Daoy (cell line): ENCODE measurements at places on chromosomes 6 and 20.

DNA sequence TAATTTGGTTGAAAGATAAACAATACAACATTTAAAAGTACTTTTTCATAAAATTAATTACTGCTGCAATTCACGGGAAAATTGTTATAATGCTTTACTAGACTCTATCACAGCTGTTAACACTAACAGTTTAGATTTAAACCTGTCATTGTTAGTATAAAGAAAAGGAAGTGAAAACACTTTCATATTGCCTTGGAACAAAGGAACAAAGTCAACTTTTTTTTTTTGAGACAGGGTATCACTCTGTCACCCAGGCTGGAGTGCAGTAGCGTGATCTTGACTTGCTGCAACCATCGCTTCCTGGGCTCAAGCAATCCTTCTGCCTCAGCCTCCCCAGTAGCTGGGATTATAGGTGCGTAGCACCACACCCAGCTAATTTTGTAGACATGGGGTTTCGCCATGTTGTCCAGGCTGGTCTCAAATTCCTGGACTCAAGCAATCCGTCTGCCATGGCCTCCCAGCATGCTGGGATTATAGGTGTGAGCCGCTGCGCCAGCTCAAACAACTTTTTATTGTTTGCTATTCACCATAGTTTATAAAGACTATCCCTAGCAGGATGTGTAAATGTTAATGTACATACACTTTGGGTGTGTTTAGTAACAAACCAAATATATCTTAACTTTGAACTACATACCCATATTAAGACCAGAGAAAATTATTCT lies 22.1 kb downstream of the SLC35A1 start:
- DNase-seq = no peak

DNA sequence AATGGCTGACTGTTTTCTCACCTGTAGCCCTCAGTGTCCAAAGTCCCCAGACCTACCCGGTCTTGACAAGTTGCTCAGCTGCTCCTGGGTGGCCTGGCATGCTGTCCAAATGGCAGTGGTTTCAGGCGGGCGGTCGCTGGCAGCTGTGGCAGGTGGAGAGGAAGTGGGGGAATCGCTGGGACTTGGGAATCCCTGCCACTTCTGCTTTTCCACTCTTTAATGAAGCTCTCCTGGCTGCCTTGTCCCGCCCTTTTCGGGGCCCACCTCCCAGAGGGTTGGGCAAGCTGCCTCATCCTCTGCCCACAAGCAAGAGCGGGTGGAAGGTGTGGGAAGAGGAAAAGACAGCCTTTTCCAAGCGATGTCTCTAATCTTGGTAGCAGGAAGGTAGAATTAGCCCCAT lies at the start of gene OCSTAMP:
OCSTAMP (minus strand) TSS at position 194 of the 400 bp plus-strand sequence; CDS start at position 100, 94 bp downstream.
- no peak for DNase-seq

DNA sequence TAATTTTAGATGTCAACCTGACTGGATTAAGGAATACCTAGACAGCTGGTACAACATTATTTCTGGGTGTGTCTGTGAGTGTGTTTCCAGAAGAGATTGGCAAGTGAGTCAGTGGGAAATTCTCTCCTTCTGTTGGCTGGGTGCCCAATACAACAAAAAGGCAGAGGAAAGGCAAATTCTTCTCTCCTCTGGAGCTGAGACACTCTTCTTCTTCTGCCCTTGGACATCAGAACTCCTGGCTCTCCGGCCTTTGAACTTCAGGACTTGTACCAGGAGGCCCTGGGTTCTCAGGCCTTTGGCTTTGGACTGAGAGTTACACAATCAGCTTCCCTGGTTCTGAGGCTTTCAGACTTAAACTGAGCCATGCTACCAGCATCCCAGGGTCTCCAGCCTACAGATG lies 7.8 kb upstream of the BTN3A1 start:
- peak; percentile 91 for DNase-seq

- no peak for DNase-seq
These were observed 70.5 kb upstream of the ZNF217 start for GRCh38 chr20:53664121-53664520.

DNA sequence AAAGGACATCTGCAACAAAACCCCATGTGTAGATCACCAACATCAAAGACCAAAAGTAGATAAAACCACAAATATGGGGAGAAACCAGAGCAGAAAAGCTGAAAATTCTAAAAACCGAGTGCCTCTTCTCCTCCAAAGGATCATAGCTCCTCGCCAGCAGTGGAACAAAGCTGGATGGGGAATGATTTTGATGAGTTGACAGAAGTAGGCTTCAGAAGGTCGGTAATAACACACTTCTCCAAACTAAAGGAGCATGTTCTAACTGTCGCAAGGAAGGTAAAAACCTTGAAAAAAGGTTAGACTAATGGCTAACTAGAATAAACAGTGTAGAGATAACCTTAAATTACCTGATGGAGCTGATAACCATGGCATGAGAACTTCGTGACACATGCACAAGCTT lies 109.9 kb upstream of the SYNCRIP start:
- DNase-seq = no peak

DNA sequence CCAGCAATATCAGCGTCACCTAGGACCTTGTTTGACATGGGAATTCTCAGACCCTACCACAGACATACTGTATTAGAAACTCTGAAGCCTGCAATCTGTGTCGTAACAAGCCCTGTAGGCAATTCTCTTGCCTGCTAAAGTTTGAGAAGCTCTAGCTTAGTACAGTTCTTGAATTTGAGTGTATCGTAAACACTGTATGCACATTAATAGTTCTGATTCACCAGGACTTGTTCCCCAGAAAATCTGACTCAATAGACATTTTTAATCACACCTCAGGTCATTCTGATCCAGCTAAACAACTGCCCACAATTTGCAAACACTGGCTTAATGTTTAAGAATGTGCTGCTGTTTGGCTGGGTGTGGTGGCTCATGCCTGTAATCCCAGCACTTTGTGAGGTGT lies 414.3 kb downstream of the TFAP2A start:
- DNase-seq = no peak

- no peak for DNase-seq
These were observed 6.4 kb downstream of the SCAND1 start for GRCh38 chr20:35947907-35948306.

DNA sequence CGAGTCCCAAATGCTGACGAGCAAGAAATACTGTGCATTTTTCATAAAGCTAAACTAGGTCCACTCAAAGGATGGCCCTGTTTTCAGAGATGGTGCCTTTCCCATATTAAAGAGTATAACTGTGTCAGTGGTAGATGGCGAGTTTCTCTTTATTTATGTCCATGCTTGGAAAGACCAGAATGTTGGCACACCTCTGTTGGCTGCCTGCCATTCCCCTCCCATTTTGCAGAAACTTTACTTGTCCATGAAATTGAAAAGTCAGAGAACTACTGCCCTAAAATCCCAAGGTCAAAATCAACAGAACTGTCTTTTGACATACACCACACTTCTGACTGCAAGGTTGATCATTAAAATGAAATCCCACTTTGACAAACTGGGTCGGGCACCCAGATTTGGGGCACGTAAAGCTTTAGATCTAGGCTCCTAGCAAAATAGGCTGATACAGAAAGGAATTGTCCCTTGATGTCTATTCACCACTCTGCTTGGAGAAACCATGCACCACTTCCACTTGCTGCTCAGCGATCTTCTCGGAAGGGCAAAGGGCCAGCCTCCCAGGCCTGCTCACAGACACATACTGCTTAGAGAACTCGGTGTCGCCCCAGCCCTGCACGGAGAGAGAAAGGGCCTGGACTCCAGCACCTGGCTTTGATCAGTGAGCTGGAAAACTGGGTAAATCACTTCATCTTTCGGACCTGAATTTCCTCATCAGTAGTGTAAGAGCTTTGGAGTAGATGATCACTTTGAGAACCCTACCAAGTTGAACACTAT lies 130.0 kb downstream of the AGPAT4 start:
- DNase-seq = no peak

DNA sequence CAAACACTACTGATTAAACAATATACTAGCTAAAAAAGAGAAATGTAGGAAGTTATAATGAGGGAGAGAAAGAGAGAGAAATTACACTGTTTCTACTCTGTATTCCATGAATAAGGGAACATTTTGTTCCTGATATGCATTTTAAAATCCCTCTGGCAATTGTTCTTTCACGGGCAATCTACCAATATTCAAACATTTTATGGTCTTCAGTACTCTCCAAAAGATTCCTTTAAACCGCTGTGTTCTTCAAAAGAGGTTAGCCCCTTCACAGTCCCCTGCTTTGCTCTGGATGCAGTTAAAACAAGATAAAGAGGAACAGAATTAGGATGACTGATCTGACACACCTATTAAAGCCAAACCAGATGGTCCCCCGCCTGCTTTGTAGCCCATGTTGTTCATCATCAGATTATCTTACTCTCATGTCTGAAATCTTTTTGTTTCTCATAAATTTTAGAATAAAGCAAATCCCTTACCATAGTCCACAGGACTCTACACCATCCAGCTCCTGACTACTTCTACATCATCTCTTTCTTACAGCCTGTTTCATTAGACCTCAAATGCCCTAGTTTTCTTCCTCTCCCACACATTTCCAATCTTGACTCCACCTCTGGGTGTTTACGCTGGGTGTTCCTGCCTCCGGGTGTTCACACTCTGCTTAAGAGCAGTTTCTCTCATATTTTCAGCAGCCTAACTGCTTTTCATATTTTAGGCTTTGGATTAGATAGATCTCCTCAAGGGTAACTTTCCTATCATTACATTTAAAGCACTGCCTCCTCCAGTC lies 399.7 kb downstream of the COL12A1 start:
- DNase-seq = no peak

- no peak for DNase-seq
These were observed 291.2 kb upstream of the STXBP5 start for GRCh38 chr6:146912730-146913685.

DNA sequence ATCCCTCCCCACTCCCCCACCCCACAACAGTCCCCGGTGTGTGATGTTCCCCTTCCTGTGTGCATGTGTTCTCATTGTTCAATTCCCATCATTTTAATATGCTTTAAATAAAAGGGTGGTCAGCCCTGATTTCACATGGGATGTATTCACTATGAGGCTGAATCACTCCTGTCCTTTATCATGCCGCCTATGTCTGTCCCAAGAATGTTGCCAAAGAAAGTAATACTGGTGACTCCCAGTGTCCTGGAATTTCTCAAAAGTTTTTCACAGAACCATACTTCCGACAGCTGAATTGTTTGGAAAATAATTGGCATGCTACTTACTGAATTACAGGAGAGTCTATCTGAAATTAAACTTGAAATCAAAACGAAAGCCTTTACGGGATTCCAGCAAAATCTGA lies 217.7 kb downstream of the HAO1 start:
- DNase-seq = no peak

DNA sequence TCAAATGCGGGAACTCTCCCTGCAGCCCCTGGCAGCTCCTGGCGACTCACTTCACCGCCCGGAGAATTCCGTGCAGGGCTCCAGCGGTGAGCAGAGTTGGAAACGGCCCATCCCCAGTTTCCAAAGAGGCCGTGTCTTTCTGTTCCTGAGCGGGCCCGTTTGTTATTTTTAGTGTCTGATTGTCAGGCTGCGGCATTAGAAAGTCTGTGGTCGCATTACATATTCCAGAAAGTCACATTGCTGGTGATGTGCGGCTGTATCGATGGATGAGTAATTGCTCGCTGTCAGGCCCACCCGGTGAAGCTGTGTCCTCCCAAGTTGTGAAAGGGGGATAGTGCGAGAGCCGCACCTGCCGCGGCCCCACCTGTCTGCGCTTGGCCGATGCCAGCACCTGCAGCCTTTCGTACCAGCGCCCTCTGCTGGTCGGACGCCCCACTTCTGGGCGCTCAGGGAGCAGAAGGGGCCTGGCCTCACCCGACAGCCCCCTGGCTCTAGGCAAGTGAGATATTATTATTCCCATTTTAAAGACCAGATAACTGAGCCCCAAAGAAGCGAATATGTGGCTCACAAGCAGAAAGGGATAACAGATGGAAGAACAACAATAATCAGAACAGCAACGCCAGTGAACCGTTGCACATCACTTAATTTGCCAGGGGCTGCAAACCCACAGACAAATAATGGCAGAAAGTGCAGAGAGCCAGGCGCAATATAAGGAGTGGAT lies 244.9 kb downstream of the TSHZ2 start:
- DNase-seq = peak; percentile 60

DNA sequence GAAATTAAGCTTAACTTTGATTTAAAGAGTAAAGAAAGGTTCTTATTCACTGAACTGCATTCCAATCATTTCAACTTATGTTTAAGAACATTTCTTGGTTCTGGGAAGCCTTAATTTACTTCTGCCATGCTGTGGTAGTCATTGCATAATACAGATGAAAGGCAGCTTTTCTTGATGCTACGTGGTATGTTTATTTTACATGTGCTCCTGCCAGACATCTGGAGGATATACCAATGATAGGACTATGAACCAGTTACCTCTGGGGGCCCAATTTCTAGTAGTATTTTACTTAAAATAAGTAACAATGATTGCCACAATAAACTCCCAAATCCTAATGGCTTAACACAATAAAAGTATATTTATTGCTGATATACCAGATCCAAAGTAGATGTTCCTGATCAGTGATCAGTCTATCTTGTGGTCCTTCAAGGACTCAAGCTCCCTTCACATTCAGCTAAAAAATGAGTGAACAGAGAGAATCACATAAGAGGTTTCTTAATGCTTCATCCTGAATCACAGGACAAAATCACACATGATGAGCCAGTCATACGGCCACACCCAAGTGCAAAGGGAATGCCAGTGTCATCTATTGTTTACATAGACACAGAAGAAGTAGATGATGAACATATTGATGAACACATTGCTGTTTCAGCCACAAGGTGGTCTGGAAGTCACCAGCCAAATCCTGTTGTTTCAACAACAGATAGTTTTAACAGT lies 56.5 kb upstream of the CCN2 start:
- no peak for DNase-seq

DNA sequence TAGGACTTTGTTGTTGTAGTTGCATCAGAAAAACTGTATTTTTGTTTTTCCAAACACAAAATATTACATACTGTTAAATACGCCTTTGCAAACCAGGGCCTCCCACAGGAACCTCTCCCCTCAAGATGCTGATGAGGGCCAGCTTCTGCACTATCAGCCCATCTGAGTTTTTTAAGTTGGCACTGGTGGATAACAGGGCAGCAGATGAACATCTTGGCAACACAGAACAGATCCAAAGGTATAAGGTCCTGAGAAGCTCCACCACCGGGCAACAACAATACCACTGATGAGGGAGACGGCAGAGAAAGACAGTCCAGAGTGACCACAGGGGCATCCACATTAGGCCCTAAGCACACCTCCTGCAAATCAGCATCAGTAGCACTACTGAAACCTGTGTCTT lies 177.7 kb downstream of the DLL1 start:
- no peak for DNase-seq

DNA sequence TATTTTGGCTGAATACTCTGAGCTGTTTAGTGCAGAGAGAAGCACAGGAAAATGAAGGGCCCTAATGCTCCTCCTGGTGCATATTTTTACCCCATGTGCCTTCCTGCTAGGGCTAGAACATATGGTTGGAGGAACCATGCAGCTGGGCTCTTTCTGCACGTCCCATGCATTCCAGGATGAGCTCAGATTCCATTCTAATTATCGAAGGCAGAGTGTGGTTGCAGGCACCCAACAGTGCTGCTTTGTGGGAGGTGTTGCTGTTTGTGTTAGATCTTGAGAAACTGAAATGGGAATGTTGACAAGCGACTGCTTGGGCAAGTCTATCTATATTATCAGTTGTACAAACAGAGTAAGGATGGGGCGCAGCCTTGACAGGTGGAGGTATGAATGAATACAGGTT lies 419.5 kb downstream of the DHX35 start:
- no peak for DNase-seq
